Stimulated activated CD4-positive, alpha-beta T cell treated with anti-CD3 and anti-CD28 coated beads, Interleukin-4, amount 100 ng/mL, for 4 hours (primary cell): ENCODE measurements at places on chromosomes 12 and 14.

GRCh38 chr12:14514946-14515345, 52.7 kb downstream of the PLBD1 start:
- DNase-seq = no peak

- DNase-seq = no peak
Measured at GRCh38 chr12:68565391-68565903, 45.3 kb upstream of the RAP1B start.

- no peak for DNase-seq
Measured at GRCh38 chr12:62434494-62435302, 31.9 kb upstream of the MON2 start.

DNA sequence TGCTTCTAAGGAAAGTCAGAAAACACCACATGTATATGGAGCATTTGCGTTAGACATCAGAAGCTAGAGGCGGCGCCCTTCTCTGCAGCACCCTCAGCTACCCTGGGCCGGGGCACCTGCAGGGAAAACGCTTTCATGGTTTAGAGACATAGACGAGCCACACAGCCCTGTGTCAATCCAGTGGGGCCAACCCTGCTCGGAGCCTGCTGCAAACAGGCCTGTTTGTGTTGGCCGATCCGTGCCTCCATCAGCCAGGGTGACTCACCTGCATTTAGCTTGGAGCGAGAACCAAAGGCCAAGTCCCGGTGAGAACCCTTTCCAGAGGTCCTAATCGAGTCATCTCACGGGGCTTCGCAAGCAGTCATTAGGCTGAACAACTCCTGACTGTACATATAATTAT, 19.5 kb upstream of the FZD10 start:
- no peak for DNase-seq

DNA sequence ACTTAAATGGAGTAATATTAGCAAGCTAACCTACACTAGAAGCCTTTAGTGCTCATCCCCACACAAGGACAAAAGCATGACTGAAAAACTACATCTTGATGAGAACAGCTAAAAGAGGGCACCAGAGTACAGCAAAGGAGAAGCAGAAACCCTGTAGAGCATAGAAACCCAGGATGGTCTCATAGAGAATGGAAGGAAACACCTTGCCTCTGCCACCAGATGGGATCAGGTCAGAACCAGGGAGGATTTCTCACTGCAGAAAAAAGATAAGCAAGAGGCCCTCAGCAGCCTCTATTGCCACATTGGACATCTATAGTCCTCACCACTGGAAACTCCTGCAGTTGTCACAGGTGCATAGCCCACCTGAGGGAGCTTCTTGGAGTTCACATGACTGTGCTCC, 13.6 kb upstream of the ZNF705A start:
- DNase-seq = no peak
